ENCODE measurements at places on chromosomes 1 and 21.

GRCh38 chr1:185156288-185156853 is 382 bp downstream of the TRMT1L start:
- peak; percentile 17 for DNase-seq

GRCh38 chr1:67213948-67214347 is 47.7 kb downstream of the IL23R start:
- DNase-seq = no peak

DNA sequence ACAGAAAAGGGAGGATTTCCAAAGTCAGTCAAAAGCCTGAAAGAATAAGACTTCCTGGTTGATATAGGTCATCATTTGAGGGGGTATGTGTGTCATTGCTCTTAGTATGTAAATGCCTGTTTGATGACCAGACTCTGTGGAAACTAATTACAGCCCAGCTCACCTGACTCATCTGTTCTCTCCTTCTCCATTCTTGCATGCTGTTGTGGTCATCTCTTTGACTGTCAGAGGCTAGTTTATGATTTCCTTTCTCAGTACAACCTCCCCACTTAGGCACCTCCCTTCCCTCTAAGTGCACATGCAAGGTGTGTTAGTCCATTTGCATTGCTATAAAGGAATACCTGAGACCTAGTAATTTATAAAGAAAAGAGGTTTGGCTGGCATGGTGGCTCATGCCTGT is 2.4 kb upstream of the C1orf116 start:
- DNase-seq = no peak

- DNase-seq = peak; percentile 55
Observed at GRCh38 chr1:247415423-247416361, at the start of gene NLRP3. NLRP3 (plus strand) TSS chr1:247416173; CDS start chr1:247418801, 2,628 bp downstream.

GRCh38 chr1:187481581-187482148 is 652.9 kb downstream of the PLA2G4A start:
- no peak for DNase-seq

GRCh38 chr1:202625416-202626360 is 84.6 kb downstream of the SYT2 start:
- peak; percentile 44 for DNase-seq

DNA sequence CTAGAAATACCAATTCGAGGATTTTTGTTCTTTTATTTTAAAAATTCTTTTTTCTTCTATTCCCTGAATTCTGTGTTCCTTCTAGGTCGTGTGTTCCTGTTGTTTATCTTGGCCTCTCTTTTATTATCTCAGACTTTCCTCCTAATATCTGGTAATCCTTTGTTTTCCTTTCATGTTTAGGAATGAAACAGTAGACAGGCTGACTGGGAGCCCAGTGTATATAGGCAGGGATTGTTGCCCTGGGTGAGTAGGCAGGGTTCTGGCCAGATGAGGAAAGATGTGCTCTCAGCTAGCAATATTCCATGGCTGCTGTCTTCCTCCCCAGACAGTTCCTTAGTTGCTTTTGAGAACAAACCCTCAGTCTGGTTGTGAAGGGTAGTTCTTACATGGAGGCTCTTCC is 161.8 kb upstream of the PDE4B start:
- DNase-seq = no peak

- no peak for DNase-seq
Observed at GRCh38 chr1:229093609-229094336, 177.1 kb upstream of the RAB4A start.

DNA sequence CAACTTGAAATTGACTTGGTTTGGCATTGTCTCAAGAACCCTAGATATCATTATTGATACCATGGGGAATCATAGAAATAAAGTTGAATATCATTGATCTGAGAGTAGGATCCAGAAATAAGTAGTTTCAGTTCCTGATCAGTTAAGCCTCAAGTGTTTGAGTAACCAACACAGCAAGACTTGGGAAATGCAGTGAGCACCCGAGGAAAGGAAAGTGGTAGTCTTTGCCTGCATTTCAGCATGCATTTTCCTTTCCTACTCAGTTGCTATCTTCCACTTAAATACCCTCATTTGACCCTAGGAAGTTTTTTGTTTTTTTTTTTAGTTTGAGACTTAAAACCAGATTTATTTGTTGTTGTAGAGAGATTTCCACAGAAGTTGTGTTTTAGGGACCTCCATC is 18.9 kb downstream of the CLEC20A start:
- DNase-seq = no peak

All from CD4-positive, alpha-beta T cell treated with Interleukin-2 at 100 ng/mL for 4 hours (primary cell).